ENCODE measurements at places on chromosomes 7 and 10.

DNA sequence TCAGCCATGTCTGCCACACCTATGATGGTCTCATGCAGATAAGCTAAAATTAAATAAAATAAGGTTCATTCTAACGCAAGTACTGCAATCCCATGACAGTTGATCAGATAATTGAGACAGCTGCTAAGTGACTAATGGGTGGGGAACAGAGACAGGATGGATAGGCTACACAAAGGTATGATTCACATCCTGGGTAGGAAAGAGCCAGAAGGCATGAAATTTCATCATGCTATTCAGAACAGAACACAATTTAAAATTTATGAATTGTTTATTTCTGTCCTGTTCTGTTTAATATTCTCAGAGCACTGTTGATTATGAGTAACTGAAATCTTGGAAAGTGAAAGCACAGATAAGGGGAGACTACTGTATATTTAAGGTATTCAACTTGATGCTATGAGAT is 381.8 kb upstream of the SORCS1 start:
- ATAC-seq: no peak

DNA sequence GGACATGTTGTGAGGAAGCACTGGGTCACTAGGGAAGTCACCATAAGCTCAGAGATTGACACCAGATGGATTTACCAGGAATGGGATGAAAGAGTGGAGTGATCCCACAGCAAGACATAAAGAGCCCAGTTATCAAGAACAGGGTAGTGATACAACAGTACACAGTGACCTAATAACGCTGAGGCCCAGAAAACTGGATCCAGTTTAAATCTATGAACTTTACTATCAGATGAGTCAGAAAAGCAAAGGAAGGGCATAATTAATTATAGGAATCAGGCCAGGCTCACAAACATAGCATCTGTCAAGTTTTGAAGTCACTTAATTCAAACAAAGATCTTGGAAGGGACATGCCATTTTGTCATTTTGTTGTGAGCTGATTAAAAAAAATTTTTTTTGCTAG is 73.5 kb downstream of the LRRN3 start:
- ATAC-seq: no peak

- no peak for ATAC-seq
Observed at GRCh38 chr10:7659560-7659959, 7.2 kb downstream of the ITIH5 start.

GRCh38 chr7:95687759-95688343 is 84.5 kb upstream of the DYNC1I1 start:
- ATAC-seq: no peak

- no peak for ATAC-seq
Observed at GRCh38 chr10:12600652-12601051, 251.3 kb downstream of the CAMK1D start.

DNA sequence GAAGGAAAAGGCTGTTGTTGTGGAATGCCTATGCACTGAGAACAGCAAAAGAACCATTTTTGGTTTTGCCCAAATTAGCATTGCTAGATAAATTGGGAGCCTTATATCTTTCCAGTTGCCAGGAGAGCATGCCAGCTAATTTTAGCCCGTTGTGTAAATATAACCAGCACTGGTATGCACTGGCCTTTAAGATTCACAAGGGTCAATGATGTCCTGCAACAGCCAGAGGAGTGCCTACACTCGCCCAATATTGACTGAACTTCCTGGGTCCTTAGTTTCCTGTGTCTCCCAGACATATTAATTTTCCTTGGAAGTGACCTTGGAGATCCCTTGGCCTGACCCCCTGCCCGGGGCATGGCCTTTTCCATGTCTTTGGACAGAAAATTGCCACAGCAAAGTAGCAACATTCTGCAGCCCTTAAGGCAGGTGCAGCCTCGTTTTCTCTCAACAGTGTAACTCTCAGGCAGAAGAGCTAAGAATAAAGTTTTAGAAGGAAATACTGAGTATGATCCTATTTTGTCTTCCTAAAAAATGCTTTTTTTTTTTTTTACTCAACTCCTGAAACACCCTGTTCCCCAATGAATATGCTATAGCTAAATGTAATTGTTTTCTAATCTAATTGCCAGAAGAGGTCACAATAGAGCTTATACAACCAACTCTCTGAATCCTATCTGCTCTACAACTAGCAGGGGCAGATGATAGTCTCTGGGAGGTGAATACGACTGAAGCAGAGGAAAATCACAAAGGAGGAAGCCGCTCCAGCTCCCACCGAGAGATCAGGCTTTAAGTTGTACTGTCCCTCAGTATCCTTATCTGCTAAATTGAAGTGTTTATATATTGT is 131.9 kb upstream of the PCGF5 start:
- no peak for ATAC-seq

DNA sequence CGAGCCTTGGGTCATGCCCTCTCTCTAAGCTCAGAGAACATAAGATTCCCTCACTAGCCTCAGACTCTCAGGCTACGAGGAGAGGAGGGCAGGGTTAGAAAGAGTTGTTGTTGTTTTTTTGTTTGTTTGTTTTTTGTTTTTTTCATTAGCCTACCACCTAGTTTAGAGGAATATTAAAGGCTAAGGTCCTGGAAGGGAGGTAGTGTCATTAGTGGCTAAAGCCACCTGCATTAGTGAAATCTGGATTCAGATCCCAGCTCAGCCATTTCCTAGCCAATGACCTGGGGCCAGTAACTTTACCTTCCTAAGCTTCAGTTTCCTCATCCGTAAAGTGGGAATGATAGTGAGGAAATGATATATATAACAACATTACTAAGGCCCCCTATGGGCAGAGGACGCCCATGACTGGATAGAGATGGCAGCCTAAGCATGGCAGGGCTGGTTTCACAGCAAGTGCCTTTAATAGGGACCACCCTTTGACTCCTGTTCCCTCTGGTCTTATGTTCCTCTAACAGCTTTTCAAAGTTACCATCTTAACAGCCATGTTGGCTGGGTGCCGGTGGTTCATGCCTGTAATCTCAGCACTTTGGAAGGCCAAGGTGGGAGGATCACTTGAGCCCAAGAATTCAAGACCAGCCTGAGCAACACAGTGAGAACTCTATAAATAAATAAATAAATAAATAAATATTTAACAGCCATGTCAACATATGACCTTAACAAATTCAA is 5.1 kb downstream of the DDIT4 start:
- ATAC-seq: no peak

DNA sequence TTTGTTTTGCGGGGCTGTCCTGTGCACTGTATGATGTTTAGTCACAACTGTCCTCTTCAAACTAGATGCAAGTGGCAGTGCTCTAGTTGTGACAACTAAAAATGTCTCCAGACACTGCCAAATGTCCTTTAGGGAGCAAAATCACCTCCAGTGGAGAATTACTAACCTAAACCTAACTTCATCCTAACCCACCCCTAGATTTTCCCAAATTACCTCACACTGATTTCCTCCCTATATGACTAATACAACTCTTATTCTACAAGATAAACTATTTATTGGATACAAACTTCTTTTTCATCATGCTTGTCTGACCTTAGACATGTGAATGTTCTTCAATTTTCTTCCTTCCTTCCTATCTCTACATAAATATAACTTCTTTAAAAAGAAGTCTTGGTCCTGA is 26.4 kb downstream of the PNPLA8 start:
- no peak for ATAC-seq

- ATAC-seq: no peak
Observed at GRCh38 chr10:123133541-123134342, 2.0 kb upstream of the HMX3 start.

- no peak for ATAC-seq
Observed at GRCh38 chr7:48446721-48447120, 275.5 kb downstream of the ABCA13 start.

DNA sequence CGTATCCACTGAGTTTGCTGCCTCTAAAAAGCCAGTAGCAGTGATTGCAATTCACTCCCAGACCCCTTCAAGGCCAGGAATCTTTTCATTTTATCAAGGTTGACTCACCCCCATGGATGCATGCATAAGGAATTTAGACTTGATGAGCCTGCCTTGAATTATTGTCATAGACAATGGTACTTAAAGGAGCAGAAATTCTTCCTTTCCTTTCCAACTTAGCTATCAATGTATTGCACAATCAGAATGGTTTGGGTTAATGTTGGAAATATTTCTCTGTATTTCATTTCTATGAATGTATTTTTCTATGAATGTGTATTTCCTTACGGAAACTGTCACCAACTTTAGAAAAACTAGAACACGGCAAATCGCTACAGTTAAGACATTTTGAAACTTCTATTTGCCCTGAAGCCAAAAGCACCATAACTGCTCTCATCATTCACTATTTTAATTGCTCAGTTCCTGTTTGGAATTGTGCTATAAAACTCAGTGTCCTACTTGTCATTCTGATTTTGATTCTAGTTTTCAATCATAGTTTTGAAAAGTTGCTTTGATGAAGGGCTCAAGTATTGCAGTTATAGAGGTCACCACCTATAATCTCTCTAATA is 355.7 kb upstream of the AKR1E2 start:
- ATAC-seq: no peak

DNA sequence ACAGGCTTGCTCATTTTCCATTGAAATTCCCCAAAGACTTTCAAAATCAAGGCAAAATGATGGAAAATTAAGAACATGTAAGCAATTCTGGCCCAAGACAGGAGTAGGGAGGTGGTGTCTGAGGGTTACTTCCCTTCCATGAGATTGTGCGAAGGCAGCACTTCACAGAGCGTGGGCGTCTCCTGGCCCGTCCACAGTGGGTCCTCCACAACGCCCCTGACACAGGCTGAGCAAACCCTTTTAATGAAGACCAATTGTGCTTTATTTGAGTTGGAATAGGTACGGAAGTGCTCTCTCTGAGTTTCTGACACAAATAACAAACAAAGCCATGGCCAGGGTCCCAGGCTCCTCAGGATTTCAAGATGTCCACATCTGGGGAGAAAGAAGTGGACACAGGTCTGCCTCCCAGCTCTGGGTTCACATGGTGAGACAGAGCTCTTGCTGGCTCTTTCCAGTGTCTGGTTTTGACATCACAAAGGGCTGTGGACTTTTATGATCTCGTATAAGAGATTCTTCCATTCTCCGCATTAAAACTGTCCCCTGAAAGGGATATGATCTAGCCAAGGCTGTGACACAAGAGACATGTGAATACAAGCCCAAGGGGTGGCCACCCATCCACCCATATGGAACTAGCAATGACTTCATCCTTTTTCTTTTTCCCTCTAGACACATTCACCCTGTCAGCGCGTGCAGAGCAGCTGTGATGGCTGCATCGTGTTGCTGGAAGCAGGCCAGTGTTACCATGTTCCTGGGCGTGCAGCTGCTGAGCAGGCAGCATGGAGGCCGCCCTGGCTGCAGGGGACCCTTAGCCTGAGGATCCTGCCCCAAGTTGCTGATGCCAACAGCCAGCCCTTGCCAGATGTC is 145.6 kb downstream of the ADAM12 start:
- ATAC-seq: no peak

DNA sequence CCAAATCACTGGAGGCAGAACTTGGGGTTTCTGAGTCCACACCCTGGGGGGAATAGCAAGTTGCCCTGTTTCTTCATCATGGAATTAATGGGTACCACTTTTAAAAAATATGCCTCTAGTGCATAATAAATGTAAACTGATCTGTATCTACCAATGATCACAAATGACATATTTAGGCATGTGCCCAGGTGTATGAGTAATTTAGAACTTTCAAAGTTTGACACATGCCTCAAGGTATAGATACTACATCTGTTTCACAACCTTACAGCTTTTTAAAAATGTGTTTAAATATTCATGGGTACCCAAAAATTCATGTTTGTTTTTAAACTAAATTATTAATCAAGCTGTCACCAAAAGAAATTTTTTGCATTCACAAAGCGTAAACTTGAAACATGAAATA is 226.0 kb downstream of the KIAA1217 start:
- ATAC-seq: no peak

DNA sequence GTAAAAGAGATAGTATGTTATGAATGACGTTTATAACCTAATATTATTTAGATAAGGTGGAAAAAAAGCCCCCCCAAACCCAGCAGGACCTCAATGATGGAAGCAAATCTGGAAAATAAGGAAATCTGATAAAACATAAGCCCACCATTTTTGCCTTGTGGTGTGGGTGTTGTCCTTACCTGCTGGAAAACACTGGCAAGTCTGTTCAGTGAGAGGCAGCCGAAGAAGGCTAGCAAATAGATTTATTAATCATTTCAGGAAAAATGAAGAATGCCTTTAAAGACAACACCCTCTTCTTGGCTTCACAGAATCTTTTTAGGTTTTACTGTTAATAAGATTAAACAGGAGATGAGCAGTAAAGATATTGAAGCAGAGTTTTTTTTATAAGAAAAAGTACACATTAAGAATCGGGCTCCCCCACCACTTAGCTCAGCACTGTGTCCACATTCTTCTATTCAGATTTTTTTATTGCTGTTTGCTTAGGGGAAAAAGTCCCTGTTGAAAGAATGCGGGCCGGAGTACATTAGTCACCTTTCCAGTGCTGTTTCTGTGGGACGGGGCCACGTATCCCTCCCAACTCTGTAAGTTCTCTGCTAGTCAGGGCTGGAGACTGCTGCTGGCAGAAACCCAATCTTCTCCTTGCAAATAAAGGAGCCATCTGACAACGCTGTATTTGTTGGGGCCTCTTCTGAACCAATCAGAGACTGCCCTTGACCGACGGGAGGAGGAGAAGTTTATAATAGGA is 104.1 kb downstream of the EVX1 start:
- no peak for ATAC-seq

GRCh38 chr10:53005612-53006345 is 233.2 kb upstream of the MBL2 start:
- no peak for ATAC-seq

DNA sequence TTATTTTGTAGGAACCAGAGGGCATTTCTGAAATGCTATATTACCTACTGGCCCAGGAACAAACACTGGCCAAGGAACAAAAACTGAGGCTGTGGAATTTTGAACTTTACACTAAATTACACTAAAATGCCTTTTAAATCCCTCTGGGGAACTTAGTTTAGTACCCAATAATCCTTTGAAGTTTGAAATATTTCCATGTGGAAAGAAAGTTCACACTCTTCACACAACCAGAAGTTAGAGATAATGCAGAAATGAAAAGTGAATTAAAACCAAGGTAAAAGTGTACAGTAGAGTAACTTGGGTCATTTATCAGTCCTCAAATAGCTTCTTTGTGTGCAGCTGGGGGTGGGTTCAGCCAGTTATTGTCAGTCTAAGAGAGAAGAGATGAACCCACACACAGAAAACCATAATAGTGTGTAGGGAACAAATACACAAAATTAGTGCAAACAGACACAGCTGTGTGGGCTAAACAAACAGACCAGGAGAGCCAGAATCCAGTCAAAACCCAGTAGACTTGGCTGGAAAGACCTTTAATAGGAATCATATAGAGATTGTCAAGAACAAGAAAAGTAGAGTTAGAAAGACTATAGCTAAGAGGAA is 46.5 kb upstream of the DGKI start:
- no peak for ATAC-seq

DNA sequence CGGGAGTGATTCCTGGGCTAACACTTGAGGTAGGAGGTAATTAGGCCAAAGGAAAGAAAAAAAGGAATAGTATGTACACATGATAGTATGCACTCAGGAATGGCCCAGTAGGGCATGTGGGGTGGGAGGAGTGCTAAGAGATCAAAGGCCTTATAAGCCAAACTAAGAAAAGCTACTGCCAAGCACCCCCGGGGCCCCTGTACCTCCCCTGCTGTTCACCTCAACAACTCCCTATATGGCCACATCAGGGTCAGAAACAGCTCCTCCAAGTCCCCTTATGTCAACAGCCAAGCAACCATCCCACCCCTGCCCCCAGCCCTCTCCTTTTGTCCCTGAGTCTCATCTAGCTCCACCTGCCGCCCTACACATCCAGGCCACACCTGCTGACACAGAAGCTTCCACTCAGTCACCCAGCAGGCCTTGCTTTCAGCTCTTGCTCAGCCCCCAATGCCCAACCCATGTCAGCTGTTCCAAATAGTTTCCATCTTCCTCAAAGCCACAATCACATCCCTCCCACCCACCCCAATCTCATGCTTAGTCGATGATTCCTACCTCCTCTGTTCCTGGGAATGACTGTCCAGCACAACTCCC is 80.2 kb downstream of the SORBS1 start:
- no peak for ATAC-seq
